ENCODE measurements at places on chromosomes 11 and 22.
A peak's percentile ranks its signal among the peaks of the same experiment; 100 is the strongest.

GRCh38 chr11:62627713-62628112 is 5.9 kb upstream of the B3GAT3 start:
- no peak for DNase-seq

GRCh38 chr11:45924927-45925326 is 2.5 kb downstream of the LARGE2 start:
- no peak for DNase-seq

DNA sequence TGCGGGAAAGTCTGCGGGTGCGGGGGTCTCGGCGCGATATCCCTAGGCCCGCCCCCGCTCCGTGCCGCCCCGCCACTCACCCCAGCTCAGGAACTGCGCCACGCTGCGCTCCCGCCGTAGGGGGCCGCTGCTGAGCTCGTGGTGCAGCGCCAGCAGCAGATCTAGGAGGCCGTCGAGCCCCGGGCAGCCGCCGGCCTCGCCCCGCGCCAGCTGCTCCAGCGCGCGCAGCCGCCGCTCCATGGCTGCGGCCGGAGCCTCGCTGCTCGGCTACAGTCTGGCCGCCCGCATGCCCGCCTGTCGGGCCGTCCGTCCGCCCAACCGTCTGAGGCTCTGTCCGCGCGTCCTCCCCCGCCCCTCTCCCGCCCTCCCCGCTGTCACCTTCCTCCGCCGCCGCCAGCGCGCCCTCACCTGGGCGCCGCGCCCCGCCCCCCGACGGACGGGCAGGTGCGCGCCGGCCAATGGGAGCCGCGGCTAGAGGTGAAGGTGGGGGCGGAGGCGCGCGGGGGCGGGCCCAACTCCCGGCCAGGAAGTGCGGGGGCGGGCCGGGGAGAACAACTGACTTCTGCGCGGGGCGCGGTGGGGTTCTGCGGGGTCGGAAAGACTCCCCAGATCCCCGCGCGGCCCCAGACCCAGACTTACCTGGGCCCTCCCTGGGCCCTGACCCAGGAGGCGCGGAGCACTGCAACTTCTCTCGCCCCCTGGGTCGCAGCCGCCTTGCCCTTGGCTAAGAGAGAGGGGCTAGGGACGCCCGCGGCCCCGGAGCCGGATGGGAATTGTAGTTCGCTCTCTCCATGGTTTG is at the start of gene CDC42BPG:
Gene CDC42BPG, minus strand, starts transcription at position 324 of the 799 bp plus-strand sequence. Its CDS starts 84 bp downstream, at position 240.
- DNase-seq: peak; percentile 76

- DNase-seq: no peak
Observed at GRCh38 chr11:14089690-14090462, 127.4 kb downstream of the SPON1 start.

GRCh38 chr22:22431271-22432220 is 77.0 kb downstream of the ZNF280B start:
- DNase-seq: peak; percentile 76

DNA sequence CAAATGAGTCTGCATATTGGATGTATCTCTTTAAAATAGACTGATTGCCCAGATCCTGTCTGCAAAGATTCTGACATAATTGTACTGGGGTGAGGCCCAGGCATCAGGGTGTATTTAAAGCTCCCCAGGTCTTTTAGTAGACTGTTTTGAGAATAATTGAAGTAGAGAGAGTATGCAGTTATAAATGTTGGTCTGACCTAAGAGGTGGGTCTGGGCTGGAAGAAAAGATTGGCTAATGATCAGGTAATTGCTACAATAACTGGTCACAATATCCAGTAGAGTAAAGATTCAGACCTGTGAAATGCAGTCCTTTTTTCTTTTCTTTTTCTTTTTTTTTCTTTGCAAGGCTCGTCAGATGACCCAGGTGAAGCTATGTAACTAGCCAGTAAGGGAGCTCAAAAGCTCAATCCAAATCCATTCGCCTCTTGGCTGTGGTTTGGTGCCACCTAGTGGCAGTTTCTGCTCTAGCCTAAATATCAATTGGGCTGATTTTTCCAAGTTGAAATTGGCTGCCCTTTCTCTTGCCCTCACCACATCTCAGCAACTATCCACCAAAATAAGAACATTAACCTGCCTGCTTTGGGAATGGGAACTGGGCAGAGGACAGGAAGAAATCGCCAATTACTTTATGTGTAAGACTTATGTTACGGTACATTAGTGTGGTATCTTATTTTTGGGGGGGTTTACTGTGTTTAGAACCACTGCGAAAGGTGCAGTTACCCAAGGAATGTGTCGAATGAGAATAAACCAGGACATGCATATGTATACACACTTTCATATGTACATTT is 45.9 kb downstream of the ZNF143 start:
- DNase-seq: peak; percentile 72

DNA sequence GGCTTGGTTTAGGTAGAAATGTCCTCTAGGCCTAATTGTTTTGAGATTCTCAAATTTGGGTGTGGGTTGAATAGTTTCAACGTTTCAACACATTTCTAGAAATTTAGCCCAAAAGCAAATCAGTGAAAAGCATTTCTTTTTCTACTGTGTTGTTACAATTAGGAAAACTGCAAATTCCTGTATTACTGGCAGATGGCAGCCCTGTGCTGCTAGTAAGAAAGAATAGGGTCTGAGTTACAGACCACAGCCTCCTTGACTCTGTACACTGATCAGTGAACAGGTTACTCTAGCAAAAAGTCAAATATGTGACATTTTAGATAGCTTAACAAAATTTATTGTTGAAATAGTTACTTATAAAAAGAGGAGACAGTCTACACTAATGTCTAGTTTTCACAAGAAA is 703.0 kb downstream of the JRKL start:
- no peak for DNase-seq

- DNase-seq: peak; percentile 47
Observed at GRCh38 chr22:48488149-48488551, 1339.5 kb downstream of the BRD1 start.

DNA sequence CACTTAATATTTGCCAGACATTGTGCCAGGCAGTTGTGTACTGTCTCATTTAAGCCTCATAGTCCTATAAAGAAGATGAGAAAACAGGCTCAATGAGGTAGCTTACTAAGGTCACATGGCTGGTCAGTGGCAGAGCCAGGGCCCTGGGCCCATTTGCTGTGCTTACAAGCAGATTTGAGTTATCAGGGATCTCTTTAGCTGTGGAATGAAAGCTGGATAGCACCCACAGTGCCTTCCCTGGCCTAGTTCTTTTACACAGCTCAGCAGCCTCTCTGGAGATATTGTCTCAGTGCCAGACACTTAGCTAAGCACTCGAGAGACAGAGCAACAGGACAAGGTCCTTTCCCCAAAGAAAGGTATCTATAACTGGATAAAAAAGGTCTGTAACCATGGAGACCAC is 6.1 kb downstream of the TMEM86A start:
- DNase-seq: no peak
